ENCODE measurements at places on chromosomes 4 and X.

DNA sequence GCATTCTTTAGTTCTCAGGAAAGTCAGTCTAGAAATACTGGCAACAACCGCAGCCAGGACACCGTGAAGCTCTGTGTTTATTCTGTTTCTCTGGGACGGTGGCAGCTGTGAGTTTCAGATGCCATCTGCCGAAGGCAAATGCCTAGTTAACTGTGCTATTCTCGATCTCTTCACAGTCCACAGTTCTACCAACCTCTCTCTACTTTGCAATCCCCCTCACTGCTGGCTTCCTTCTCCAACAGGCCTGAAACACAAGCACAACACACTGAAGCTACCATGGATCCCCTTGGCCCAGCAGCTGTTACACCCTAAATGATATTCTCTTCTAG, 118.8 kb downstream of the ZNF827 start:
- no peak for DNase-seq

DNA sequence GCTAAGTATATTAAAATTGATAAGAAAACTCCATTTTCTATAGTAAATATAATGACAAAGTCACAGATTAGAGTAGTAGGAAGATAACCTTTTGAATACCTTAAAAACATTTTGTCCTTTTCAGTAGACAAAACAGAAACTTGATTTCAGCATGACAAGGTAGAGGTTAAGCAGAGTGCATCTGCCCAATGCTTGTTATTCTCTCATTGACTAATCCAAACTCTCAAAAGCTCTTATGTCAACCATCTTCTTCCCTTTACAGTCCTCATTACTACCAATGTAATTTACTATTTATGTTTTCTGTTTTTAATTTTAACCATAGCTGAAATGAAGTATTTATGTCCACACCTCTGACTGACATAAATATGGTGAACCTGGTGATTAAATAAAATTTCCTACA, 11.1 kb downstream of the NIPAL1 start:
- no peak for DNase-seq

DNA sequence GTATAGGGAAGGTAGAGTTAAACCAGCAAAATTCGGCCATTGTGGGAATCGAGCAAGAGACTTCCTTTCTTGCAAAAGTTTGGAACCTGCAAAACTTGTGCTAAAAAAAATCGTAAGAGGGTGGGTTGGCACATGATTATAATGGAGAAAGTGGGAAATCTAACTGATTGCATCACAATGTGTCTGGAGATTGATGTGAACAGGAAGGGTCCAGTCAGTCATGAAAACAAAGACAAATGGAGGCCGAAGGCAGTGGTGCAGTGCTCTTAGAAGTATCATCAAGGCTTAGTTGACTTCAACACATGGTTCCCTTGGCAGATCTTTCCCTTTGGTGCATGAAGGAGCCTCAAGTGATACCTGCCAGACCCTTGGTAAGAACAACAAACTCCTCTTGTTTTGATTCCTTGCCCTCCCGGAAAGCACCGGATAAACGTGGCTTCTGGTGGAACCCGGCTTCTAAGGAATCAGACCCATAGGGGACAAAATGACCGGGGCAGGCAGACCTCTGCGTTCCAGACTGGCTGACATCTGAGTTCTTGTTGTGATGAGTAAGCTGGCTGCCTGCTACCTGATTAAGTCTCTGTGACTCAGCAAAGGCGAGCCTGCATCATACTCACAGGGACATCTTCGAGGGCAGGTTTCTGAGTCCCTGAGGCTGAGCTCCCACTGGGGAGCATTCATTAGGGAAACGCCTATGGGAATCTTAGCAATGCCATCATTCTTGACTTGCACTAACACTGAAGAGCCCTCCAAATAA, 87.7 kb upstream of the MAP3K15 start:
- DNase-seq, result no peak

DNA sequence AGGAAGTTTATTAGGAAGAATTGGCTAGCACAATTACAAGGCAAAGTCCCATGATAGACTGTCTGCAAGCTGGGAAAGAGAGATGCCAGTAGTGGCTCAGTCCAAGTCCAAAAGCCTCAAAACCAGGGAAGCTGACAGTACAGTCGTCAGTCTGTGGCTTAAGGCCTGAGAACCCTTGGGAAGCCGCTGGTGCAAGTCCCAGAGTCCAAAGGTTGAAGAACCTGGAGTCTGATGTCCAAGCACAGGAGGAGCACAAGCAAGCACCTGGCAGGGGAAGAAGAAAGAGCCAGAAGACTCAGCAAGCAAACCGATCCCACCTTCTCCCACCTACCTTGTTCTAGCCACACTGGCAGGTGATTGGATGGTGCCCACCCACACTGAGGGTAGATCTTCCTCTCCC, 51.3 kb upstream of the TMEM150C start:
- no peak for DNase-seq

DNA sequence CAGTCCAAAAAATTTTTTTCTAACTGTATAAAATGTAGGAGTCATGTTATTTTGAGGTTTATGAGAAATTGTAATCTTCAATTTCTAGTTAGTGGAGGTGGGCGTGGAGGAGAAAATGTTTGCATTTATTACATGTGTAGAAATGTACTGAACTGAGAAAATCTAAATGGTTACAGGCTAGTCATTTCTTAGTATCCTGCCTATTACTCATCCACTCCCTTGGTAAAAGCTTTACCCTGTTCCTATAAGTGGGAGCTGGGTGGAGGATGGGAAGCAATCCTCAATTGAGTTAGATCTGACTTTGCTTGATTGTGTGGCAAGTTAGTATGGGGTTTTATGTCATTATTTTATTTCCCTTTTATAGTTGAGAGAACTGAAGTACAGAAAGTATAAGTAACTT, 73.8 kb downstream of the POLA1 start:
- no peak for DNase-seq

DNA sequence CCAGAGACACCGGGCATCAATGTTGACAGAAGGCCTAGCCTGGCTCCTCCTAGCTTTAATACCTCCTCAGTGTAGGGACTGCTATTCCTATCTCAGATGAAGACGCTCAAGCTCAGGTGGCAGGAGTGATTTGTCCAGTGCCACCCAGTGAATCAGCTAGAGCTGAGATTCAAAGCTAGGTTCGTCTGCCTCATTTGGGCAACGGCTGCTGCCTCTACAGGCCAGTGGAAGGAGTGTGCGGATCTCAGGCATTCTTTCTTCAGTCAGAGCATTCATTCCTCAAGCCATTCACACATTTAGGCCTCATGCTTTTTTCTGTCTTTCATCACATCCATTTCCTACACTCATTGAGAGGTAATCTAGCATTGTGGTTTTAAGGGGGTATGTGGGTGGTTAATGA, 7.3 kb downstream of the TSR2 start:
- no peak for DNase-seq

DNA sequence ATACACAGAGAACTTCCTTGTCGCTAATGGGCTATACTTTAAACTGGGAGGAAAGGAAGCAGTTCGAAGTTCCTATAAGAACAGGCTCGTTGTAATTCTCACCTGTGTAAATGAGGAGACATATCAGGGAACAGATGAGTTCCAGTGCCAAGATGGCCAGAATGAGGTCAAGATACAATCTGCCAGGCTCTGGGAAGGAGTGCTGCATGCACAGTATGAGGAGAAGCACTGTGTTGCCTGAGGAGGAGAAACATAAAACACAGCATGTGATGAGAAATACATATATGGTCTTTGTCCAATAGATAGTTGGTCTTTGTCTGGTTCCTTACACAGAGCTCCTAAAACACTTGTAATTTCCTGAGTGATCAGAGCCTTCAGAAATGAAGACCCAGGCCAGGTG, 24.3 kb downstream of the TMEM192 start:
- no peak for DNase-seq

DNA sequence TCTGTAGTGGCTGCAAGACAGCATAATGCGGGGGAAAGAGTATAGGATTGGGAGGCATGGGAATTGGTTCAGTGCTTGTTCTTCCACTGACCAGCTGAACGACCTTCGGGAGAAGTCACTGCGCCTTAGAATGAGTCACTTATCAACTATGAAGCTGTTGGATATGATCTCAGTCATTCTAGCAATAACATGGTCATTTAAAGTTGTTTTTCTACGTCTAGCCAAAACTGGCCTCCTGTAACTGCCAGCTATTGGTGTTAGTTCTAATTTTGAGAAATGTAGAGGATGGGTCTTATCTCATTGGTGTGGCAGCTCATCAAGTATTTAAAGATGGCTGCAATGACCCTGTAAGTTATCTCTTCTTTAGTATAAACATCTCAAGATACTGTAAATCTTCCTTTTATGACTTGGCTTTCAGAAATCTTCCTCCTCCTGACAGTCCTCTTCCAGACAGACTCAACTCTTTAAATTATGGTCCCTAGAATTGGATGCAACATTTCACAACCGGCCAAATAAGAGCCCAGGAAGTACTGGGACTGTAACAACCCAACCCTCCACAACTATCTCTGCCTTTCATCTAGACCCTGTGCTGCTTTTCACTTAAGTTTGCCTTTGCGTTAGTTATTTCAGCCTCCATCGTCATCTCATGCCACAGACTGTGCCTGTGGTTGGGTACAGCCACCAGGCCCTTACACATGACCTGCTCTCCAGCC, 243.3 kb downstream of the CBR4 start:
- no peak for DNase-seq

DNA sequence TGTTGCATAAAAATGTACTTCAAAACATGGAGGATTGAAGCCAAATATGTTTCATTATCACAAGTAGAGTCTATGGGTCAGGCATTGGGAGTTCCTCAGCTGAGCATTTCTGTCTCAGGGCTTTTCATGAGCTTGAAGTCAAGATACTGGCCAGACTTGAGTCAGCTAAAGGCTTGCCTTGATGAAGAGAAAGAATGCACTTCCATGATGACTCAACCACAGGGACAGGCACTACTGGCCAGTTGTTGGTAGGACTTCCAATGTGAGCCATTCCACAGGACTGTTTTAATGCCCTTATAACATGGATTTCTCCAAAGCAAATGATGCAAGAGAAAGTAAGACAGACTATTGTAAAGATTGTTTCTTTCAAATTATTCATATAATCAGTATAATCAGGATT, 895.6 kb downstream of the RAB28 start:
- DNase-seq, result no peak

DNA sequence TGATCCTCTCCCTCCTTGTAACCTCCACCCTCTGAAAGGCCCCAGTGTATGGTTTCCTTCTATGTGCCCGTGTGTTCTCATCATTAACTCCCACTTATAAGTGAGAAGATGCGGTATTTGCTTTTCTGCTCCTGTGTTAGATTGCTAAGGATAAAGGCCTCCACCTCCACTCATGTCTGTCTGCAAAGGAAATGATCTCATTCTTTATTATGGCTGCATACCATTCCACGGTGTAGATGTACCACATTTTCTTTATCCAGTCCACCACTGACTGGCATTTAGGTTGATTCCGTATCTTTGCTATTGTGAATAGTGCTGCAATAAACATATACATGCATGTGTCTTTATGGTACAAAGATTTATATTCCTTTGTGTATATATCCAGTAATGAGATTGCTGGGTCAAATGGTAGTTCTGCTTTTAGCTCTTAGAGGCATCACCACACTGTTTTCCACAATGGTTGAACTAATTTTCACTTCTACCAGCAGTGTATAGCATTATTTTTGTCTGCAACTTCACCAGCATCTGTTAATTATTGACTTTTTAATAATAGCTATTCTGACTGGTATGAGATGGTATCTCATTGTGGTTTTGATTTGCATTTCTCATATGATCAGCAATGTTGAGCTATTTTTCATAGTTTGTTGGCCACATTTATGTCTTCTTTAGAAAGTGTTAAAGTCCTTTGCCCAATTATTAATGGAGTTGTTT, 1030.9 kb downstream of the FSTL5 start:
- no peak for DNase-seq
